Peyer's patch (tissue), 4 donors: ENCODE measurements at places on chromosomes 13 and 19.

GRCh38 chr13:110506396-110506795 is 55.1 kb downstream of the RAB20 start:
- DNase-seq = no peak

GRCh38 chr13:23790577-23791170 is 98.5 kb downstream of the MIPEP start:
- DNase-seq = no peak

DNA sequence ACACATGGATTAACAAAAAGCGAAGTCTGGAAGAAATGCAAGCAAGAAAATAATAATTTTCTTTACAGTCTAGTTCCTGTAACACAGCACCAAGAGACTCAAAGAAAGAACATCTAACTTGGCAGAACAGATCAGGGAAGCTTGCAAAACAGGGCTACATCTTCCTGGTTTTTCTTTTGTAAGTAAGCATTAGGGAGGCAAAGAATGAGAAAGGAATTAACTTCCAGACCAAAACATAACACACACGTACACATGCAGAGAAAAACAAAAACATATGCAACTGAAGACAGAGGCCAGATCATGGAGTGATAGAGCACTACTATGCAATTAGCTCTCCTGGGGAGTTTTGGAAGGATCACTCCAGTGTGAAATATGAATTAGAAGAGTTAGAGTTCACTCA is 120.5 kb downstream of the DIAPH3 start:
- DNase-seq = no peak

DNA sequence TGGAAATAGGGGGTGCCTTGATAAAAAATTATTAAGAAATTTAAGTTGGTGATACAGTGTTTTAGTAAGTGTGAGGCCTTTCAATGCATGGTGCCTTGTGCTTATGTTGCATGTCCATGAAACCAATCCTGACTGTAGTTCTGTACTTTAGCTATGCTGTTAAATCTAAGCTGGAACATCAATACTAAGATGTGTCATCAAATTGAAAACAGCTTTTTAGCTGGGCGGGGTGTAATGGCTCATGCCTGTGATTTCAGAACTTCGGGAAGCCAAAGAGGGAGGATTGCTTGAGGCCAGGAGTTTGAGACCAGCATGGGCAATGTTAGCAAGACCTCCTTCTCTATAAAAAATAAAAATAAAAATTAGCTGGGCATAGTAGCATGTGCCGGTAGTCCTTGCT is 930.3 kb upstream of the PCDH9 start:
- no peak for DNase-seq
